Glomerular endothelial cell (primary cell): ENCODE measurements at places on chromosomes 4 and X. TPM values are rescaled to one million over a fixed set of nuclear protein-coding genes. Genes with fewer than 3 reads are reported as not detected.

DNA sequence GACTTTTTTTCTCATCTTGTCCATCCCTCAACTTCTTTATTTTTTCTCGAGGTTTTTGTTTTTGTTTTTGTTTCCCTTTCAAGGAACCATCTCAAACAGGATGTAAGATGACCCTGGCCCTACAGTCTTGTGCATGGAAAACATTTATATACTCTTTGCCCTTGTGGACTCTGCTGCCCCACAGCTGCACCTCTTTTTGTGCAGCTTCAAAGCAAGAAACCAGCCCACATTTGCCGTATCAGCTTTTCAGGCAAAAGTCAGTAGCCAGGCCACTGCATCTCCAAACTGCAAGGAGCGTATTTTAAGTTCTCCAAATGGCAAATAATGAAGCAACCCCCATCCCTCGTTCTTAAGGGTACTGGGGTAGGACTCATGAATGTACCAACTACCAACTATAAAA is 756.5 kb downstream of the C4orf33 start:
- no peak for DNase-seq

DNA sequence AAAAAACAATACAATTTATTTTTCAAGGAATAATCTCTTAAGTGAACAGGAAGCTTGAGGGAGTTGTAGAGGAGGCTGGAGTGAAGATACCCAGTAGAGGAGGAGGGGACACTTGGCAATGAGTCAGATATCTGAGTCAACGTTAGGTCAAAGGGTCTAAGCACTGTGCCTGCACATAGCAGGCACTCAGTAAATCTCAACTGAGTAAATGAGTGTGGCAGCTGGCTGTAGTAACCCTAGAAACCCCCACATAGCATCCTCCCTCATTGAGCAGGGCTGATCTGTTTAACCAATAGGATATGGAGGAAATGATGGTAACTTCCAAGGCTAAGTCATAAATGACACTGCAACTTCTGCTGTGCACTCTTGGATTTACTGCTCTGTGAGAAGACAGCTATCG is 186.0 kb upstream of the FAM241A start:
- no peak for DNase-seq

GRCh38 chrX:109709129-109709631 is 23.9 kb downstream of the ACSL4 start:
- no peak for DNase-seq

GRCh38 chrX:131302701-131303100 is 13.6 kb upstream of the IGSF1 start:
- no peak for DNase-seq

DNA sequence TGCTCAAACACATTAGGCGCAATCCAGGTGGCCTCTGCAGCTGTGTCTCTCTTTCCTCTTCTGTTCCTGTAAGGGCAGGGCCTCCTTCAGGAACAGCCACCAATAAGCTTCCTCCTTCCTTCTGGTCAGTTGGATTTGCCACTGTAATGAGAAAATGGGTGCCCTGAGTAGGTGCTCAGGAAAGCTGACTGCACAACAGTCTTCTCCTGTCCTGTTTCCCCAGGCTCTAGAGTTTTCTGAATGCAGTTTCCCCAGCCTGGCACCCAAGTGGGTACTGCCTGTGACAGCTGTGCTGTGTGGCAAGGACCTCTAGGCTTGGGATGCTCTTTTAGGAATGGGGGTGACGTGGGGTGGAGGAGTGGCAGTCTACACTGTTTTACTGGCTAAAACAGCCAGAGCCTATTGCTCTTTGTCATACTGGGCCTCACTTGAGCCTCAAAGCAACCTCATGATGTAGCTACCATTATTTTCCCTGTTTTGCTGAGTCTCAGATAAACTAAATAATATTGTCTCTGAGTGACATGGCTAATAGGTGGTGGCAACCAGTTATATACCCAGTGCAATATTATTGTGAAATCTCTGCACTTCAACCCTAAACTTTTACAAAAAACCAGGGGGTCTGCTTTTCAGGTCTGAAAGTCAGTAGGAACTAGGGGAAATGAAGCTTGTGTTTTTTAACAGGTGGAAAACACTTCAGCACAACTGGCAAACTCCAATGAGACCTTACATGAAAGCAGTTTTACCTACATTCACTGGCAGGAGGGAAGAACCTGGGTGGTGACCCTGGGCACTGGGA is 1.2 kb downstream of the CXCL2 start:
- no peak for DNase-seq

DNA sequence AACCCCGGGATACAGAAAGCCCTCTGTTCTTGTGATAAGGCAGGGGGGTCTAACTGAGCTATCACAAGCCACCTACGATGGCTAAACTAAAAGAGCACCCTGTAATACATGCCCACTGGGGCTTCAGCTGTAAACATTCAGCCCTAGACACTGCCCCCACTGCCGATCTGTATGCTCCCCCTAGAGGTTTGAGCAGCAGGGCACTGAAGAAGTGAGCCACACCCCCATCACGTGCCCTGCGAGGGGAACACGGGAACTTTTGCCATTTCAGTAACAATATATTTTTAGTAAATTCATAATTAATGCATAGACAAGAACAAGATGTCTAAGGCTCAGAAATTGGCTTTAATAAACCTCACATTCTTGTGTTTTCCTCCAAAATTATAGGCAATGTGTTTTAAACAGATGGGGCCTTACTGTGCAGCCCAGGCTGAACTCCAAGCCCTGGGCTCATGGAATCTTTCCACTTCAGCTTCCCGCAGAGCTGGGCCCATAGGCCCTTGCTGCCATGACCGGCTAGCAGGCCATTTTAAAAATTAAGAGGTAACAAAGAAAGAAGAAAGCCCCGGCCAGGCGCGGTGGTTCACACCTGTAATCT is 235.3 kb upstream of the SFRP2 start:
- DNase-seq = no peak

- no peak for DNase-seq
Measured at GRCh38 chr4:71634364-71634763, 149.5 kb downstream of the GC start.

GRCh38 chr4:37268319-37268718 is 23.8 kb downstream of the NWD2 start:
- no peak for DNase-seq

- no peak for DNase-seq
Measured at GRCh38 chr4:144948009-144948408, 150.0 kb downstream of the ANAPC10 start.

DNA sequence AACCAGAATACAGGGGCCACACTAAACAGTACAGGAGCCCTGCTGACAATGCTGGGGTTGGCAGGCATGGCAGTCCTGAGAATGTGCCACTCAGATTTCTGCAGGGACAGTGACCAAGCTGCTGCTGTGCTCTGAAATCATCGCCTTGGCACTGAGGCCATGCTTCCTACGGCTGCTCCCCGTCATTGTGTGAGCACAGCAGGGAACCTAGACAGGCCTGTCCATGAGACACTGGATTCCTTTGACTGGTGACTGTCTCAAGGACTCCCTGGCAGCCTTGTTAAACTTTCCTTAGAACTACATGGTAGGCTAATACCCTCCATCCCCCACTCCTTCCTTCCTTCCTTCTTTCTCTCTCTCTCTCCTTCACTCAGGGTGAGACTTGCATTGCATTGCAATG is 111.4 kb downstream of the LUZP4 start:
- DNase-seq = no peak

The GABRE gene
- total RNA-seq = 3.0 and 20.7 TPM in 2 replicates

DNA sequence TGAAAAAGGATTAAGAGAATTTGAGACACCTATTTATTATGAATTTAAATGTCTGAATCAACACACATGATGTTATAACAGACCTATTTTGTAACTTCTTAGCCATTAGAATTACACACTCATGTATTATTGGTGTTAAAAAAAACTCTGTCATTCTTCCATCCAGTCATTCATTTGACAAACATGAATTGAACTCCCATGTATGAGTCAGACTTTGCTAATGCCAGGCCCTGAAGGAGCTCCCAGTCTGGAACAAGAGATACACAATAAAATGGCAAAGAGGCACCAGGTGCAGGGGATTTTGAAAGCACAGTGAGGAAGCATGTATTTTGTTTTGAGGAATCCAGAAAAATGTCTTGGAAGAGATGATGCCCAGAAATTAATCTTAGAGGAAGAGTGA is 87.7 kb upstream of the EFHC2 start:
- DNase-seq = no peak

GRCh38 chr4:175499735-175500352 is 312.2 kb downstream of the GPM6A start:
- DNase-seq = no peak
